ENCODE measurements at places on chromosomes 3 and 15.

- no peak for DNase-seq
Observed at GRCh38 chr15:88389120-88389519, 78.1 kb downstream of the MRPL46 start.

GRCh38 chr3:112384769-112385168 lies 51.8 kb downstream of the CD200 start:
- DNase-seq: no peak

GRCh38 chr3:113802795-113803455 lies 35.7 kb upstream of the GRAMD1C start:
- DNase-seq: no peak

- no peak for DNase-seq
Observed at GRCh38 chr3:54954022-54954421, 26.2 kb upstream of the LRTM1 start.

GRCh38 chr15:81502439-81502838 lies 128.4 kb upstream of the TMC3 start:
- no peak for DNase-seq

Data from hypothalamus (tissue), 51 donors.